Esophagus squamous epithelium (tissue), 5 donors: ENCODE measurements at places on chromosomes 1 and 21.

DNA sequence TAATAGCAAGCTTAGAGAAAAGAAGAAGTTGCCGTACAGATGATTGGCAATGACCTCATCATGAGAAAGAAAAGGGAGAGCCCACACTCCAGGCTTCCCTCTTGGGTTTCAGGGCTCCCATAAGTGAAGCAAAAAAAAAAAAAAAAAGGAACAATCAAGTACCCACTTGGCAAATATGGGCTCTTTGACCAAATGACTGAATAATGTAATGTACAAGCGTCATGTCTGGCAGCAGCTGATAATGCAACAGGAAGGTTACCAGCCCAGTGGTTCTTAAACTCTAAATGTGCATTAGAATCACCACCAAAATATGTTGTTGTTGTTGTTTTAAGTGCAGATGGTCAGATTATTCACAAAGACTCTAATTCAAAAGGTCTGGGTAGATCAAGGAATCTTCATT lies 13.5 kb downstream of the TNFSF4 start:
- no peak for DNase-seq

DNA sequence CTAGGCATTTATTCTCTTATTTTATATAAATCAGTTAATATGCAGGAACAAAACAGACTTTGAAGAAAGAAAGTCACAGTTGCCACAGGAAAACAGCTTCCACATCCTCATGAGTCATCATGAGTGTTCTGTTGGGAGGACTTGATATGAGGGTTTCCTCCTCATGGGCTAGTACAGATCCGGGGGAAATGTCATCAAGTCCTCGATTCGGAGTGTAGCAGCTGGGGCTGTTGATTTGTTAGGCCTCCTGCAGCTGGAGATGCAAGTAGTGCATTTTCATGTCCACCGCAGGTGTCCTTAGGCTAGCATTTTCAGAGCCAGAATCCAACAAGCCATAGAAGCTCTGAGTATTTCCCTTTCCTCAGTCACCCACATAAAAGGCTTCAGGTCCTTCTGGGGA lies 36.7 kb downstream of the ADAM30 start:
- DNase-seq: no peak

GRCh38 chr1:55700359-55701130 lies 485.4 kb upstream of the USP24 start:
- DNase-seq: no peak

- DNase-seq: no peak
Measured at GRCh38 chr1:118751166-118751565, 237.0 kb downstream of the TBX15 start.

DNA sequence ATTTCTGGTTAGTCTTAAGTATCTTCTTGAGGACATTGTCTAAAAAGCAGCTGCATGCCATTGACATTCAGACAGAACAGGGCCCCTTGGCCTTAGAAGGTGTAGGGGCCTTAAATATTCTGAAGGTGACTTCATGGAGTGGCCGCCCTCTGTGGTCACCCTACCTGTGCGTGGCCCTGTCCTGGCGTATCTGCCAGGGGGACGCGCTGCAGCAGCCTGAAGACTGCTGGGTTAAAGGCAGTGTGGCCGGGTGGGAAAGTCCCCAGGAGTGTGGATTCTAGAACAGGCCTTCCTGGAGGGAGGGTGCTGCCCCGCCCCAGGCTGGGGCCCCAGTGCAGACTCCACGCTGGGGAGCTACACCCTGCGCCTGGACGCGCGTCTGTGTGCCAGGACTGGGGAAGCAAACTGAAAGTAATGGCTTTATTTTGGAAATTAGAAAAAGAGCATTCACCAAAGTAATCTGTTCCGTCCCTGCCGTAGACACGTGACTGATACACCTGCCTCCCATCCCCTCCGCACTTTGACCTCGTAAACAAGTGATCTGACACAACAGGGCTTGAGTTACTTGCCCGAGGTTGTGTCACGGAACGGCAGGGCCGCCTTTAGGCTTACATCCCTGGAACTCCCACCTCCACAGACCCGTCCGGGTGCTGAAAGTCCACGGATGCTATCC lies 1.8 kb downstream of the AGPAT3 start:
- no peak for DNase-seq

DNA sequence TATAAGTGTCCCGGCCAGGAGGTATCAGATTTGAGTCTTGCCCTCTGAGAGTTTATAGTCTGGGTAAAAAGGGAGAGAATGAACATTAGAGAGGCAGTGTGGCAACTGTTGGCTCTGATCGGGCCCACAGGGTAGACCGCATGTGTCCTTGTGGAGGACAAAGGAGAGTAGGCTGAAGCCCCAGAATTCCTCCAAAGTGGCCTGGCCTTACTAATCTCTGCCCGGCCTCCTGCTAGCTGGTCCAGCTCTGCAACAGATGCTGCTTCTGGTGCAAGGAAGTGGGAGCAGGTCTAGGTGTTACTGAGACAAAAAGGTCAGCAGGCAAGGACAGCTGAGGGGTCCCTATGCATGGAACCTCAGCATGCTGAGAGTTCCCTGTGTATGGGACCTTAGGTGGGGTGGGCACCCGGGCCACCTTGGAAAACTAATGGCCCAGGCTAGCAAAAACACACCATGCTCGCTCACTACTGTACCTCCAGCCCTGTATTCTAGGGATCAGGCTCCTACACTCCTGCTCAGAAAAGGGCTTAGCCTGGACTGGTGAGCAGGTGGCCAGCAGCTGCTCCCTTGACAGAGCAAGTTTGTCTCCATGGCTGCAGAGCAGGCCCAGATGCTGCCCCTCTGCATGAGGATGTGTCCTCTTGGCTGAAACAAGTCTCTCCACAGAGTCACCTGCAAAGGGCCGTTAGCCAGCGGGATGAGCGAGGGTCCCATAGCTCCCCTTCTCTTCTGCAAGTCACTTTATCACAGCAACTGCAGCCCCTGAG lies 30.3 kb upstream of the RGS16 start:
- no peak for DNase-seq

GRCh38 chr1:232440325-232441035 lies 189.5 kb downstream of the SIPA1L2 start:
- no peak for DNase-seq

DNA sequence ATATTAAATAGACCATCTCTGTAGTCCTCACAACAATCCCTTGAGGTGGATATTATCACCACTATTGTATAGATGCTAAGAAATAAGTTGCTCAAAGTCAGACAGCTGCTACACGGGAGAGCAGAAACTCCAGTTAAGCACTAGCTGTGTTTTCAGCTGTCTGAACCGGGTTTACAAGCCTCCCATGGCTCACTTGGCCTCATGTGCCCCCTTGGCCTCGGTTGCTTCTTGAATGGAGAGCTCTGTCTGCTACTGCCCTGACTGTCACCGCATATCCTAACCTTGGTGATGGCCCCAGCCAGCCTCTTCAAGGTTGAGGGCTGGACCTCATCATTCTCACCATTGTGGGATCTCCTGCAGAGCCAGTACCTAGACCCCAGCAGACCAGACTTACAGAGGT lies 123.4 kb downstream of the AK5 start:
- no peak for DNase-seq

DNA sequence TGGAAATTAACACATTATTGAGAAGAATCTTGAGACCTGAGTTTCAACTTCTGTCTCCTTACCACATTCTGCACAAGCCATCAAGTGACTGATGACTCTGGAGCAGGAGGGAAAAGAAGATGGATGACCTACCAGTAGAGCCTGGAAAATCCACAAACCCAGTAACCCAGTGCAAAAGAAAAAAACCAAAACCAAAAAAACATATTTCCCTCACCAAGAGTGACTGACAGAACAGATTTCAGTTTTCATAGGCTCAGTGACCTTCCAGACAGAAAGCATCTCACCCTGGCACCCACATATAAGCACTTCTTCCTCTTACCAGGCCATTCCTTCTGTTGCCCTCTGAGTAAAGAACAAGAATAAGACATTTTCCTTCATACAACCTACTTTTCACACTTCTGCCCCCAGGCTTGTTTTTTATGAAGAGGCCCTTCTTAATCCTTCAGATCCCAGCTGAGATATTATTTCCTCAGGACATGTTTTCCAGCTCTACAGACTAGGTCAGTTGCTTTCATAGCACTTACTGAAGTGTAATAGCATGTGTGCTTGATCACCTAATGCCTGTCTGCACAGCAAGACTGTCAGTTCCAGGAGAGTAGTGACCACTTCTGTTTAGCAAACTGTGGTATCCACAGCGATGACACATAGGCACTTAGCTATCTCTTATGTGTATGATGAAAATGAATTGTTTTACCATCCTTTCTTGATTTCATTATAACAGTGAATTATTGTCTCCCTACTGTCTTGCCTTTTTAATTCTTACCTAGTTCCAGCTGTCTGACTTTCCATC lies 4.0 kb downstream of the TSACC start:
- DNase-seq: no peak

DNA sequence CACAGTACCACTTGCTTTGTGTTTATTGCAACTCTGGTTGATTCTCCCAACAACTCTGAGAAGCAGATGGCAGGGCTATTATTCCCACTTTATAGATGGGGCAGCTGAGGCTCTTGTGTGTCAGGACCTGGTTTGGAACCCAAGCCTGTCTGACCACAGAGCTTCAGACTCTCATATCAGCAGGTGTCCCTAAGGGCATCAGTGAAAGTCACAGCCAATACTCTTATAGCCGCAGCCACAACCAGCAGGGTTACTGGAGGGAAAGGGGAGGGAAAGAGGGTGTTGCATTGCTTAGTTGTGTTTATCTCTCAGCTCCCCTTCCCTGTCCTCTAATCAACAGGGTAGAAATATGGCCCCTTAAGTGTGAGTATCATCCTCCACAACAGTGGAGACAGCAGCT lies 304.0 kb downstream of the RRAGC start:
- DNase-seq: no peak

GRCh38 chr1:9494936-9495758 lies 44.1 kb upstream of the SLC25A33 start:
- no peak for DNase-seq

DNA sequence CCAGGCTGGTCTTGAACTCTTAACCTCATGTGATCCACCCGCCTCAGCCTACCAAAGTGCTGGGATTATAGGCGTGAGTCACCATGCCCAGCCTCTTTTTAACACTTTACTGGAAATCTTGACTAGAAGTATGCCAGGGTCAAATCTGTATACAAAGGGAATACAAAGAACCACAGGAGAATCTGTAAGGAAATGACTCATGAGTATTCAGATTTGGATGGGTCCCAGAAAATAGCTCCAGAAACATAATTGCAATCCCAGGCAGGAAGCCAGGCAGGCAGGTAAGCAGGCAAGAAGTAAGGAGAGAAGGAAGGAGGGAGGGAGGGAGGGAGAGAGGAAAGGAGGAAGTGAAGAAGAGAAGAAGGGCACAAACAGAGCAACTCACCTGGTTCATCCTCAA lies 22.8 kb upstream of the TIAM1 start:
- DNase-seq: no peak

DNA sequence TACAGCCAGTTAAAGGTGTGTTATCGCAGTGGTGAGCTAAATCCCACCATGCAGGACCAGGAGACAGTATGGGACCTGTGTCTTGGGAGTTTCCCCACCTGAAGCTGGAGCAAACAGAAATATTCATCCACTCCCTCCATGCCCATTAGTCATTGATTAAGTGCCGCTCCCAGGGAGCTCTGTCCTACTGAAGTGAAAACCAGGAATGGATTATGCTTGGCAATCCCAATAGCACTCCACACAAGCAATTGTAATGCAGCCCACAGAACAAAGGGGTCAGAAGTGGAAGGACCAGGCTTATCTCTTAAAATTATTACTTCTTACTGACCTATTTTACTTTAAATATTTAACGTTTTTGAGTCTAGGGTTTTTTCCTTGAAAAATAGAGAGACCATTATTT lies 1005.4 kb downstream of the ADGRL2 start:
- DNase-seq: no peak

GRCh38 chr21:36184545-36184944 lies 27.9 kb downstream of the DOP1B start:
- no peak for DNase-seq

DNA sequence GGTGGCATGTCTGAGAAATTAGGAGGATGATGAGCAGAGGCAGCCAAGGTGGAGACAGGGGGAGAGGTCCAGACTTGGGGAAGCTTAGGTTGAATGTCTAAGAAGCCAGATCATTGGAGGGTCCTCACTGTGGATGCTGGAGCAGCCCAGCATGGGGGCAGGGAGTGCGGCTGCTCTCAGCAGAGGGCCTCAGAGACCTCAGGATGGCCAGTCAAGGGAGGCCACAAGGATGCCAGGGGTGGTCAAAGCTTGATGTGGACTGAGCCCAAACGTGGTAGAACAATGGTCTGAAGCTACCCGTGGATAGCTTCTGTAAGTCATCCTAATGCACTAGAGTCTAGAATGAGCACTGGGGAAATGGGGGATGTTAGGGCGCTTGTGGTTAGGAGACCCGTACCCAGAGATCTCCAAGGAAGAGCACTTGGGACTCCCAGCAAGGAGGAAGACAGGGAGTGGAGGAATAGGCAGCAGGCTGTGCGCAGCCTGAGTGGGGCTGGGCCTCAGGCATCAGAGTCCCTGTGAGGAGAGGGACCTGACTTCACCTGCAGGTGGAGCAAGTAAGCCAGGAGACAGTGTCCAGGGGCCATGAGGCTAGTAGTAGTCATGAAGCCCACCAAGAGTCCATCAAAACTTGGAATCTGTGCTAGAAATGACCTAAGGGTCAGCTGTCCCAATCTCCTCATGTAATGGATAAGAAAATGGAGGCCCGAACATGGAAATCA lies 4.3 kb upstream of the S100A9 start:
- no peak for DNase-seq

DNA sequence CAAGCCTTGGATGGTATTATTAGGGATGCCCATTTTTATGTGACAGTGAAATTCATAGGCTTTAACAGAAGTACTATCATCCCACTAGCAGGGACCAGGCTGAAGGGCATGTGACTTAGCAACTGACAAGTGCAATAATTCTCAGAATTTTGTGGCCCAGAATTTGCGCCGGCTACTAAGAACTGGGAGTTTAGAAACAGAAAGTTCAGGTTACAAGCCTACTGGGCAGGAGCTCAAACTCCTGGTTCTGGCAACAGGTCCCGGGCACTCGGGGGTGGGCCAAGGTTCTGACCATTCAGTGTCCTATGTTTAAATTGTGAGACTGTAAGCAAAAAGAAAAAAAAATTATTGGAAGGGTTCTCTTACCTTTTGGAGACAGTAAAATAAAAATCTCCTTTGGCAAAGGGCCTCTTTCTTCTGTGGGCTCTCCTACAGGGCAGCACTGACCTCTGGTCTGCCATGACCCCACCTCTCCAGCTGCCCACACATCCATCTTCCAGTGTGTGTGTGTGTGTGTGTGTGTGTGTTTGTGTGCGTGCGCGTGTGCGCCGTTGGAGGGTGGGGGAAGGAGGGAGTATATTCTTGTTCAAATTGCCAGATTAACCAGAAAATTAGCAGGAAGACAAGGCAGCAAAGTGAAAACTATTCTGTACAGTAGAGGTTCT lies 26.1 kb downstream of the IRF2BP2 start:
- no peak for DNase-seq

DNA sequence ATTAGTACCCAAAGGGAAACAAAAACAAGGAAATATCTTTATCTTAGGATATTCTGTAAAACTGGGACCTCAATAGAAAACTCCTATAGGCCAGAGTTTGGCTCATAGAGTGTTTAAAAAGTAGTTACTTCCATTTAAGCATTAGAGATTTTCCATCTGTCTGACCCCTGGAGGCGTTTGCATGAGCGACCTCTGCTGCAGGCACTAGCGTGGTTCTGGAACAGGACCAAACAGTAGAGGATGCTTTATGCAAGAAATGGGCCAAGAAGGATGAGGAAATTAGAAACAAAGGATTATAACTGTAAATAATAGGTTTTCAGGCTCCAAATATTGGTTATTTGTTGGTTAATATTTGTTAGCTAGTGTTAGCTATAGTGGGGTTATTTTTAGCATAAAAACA lies 5.7 kb downstream of the ZBTB40 start:
- no peak for DNase-seq

GRCh38 chr1:46072975-46073374 lies 59.5 kb downstream of the PIK3R3 start:
- DNase-seq: no peak
